ENCODE measurements at places on chromosomes 2 and 18. TPM values are rescaled to one million over a fixed set of nuclear protein-coding genes. Genes with fewer than 3 reads are reported as not detected.

DNA sequence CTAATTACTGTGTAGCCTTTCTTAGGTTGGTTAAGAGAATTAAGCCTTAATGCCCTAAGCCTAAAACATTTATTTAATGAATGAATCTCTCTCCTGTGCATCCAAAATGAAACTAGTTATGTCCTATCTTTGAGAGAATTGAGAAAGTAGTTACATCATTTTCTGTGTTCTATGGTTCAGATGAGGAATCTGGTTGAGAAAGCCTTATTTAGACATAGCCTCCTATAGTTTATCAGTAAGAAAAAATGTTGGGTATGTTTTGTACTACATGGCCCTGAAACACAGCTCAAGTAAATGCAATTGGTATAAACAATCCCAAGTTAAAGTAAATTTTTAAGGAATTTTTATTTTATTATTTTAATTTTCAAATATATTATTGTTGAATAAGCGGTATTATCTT, 25.9 kb upstream of the RAMP1 start:
- H3K27me3 ChIP-seq, result no peaks in the 10 kb centered on the region
- H3K27ac ChIP-seq, result no peak overlapping the region
- no peaks in the 10 kb centered on the region for H3K4me1 ChIP-seq
- no peak for DNase-seq
- no peak overlapping the region for H3K4me3 ChIP-seq

PSD4 gene
- 23.4 TPM for total RNA-seq

GRCh38 chr2:83595121-83595690, 863.9 kb downstream of the SUCLG1 start:
- H3K27ac ChIP-seq, result no peak overlapping the region
- no peaks in the 10 kb centered on the region for H3K4me1 ChIP-seq
- no peak for DNase-seq
- H3K27me3 ChIP-seq, result no peaks in the 10 kb centered on the region
- no peak overlapping the region for H3K4me3 ChIP-seq

EIF2AK2 gene
- 12.5 TPM for total RNA-seq

DNA sequence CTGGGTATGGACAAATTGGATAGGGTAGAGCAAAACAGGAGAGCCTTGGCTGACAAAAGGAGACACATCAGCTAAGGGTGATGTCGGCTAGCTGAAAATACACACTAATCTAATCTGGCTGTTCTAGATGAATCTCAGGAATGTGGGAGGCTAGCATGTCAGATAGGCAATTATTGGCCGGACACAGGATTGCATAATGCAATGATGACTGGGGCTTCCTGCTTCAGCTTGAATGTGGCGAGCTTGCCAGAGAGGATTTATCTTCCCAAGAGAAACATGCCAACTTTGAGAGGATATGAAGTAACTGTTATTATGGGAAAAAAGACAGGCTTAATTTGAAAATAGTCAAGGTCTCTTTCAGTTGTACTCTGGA, 102.4 kb downstream of the TRIB2 start:
- peaks cover 35% of the 10 kb centered on the region for H3K4me1 ChIP-seq
- H3K27me3 ChIP-seq, result no peaks in the 10 kb centered on the region
- no peaks in the 10 kb centered on the region for H3K36me3 ChIP-seq
- peak; percentile 88 for DNase-seq
- H3K27ac ChIP-seq, result peak overlapping the region; percentile 70
- H3K4me3 ChIP-seq, result peak overlapping the region; percentile 3

EPAS1 gene
- 210 TPM for total RNA-seq

SIX3 gene
- total RNA-seq, result not detected

DNA sequence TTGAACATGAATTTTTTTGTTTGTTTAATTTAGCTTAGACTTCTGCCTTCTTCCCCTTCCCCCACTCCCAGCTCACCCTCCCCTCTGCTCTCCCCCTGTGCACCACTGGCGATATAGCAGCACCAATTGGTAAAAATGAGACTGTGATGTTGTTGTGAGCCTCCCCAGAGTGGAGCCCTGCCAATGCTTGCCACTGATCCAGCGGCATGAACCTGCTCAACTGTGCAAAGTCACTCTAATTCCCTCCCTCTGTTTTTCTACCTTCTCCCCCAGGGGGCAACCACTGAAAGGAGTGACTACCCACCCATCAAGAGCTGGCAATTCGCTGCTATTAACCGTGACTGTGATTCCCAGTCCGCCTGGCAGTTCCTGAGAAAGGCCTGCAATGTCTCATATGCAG, 30.2 kb downstream of the KLHL14 start:
- no peaks in the 10 kb centered on the region for H3K27me3 ChIP-seq
- no peaks in the 10 kb centered on the region for H3K4me1 ChIP-seq
- no peaks in the 10 kb centered on the region for H3K36me3 ChIP-seq
- DNase-seq, result no peak
- H3K4me3 ChIP-seq, result no peak overlapping the region

- no peaks in the 10 kb centered on the region for H3K36me3 ChIP-seq
- DNase-seq, result no peak
- no peak overlapping the region for H3K4me3 ChIP-seq
Measured at GRCh38 chr2:200077838-200078237, 122.5 kb downstream of the MAIP1 start.

GRCh38 chr2:67702937-67703336, 305.8 kb downstream of the ETAA1 start:
- no peaks in the 10 kb centered on the region for H3K36me3 ChIP-seq
- H3K4me3 ChIP-seq, result no peak overlapping the region

- peaks cover 27% of the 10 kb centered on the region for H3K4me1 ChIP-seq
- peak; percentile 49 for DNase-seq
- H3K4me3 ChIP-seq, result no peak overlapping the region
- no peaks in the 10 kb centered on the region for H3K27me3 ChIP-seq
Measured at GRCh38 chr2:216339456-216340279, 32.6 kb downstream of the MARCHF4 start.

UPP2 gene
- total RNA-seq, result not detected

DNA sequence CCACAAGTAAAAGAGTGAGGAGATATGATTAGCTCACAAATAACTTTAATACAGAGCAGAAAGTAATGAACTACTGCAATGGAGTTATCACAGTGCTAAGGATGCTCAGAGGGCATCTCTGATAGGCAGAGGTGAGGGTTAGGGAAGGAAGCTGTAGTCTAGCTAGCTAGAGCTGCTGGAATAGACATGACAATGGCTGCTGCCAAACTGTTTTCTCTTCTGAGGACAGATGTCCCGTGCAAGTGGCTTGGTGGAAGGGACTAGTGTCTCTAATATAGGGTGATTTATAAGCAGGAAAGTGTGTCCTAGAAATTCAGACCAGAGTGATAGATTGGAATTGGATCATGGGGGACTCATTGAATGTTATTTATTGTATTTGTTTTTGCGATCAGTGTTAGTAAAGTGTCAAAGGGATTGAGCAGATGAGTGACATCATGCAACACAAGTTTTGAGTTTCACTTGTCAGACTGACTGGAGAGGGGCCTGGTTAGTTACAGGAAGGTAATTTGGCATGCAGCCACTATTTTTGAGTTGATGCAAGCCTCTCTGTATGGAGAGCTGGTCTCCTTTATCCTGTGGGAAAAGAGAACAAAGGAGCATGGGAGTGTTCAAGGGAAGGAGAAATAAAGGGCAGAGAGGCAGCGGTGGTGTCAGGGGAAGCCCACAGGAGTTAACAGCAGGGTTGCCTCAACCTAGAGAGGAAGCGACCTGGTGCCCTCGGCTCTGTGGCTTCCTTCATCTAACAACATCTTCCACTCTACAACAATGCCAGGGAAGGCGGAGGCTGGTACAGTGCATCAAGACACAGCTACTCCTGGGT, 1.9 kb downstream of the CTLA4 start:
- H3K27ac ChIP-seq, result no peak overlapping the region
- no peaks in the 10 kb centered on the region for H3K36me3 ChIP-seq
- H3K4me3 ChIP-seq, result no peak overlapping the region
- H3K4me1 ChIP-seq, result no peaks in the 10 kb centered on the region

- no peaks in the 10 kb centered on the region for H3K27me3 ChIP-seq
- H3K27ac ChIP-seq, result no peak overlapping the region
- H3K4me3 ChIP-seq, result no peak overlapping the region
- no peaks in the 10 kb centered on the region for H3K4me1 ChIP-seq
Measured at GRCh38 chr2:64941801-64942200, 47.4 kb upstream of the SLC1A4 start.

GRCh38 chr2:3409627-3410170, 30.2 kb downstream of the TRAPPC12 start:
- H3K4me3 ChIP-seq, result no peak overlapping the region
- no peaks in the 10 kb centered on the region for H3K27me3 ChIP-seq
- H3K27ac ChIP-seq, result no peak overlapping the region
- H3K4me1 ChIP-seq, result peaks cover 6% of the 10 kb centered on the region

ABCB11 gene
- total RNA-seq, result not detected

GRCh38 chr2:219495531-219496122, 3.1 kb upstream of the GMPPA start:
- peaks cover 41% of the 10 kb centered on the region for H3K27me3 ChIP-seq
- H3K4me1 ChIP-seq, result peaks cover 24% of the 10 kb centered on the region
- H3K4me3 ChIP-seq, result no peak overlapping the region
- DNase-seq, result peak; percentile 66
- no peaks in the 10 kb centered on the region for H3K36me3 ChIP-seq
- peak overlapping the region; percentile 72 for H3K27ac ChIP-seq

- no peak overlapping the region for H3K27ac ChIP-seq
- DNase-seq, result no peak
- H3K27me3 ChIP-seq, result no peaks in the 10 kb centered on the region
- H3K4me3 ChIP-seq, result no peak overlapping the region
Measured at GRCh38 chr18:37575646-37576045, 10.0 kb upstream of the CELF4 start.

VIL1 gene
- total RNA-seq, result not detected

COL4A4 gene
- 3.0 TPM for total RNA-seq

- DNase-seq, result no peak
- H3K36me3 ChIP-seq, result no peaks in the 10 kb centered on the region
- no peak overlapping the region for H3K4me3 ChIP-seq
Measured at GRCh38 chr18:35611518-35611917, 30.0 kb downstream of the GALNT1 start.

GRCh38 chr2:178082408-178083045, 9.9 kb upstream of the PDE11A start:
- H3K27me3 ChIP-seq, result no peaks in the 10 kb centered on the region
- H3K4me1 ChIP-seq, result no peaks in the 10 kb centered on the region
- no peak overlapping the region for H3K27ac ChIP-seq
- H3K36me3 ChIP-seq, result no peaks in the 10 kb centered on the region
- no peak for DNase-seq

PARD3B gene
- 10.0 TPM for total RNA-seq

Measured in heart left ventricle (tissue), 16 donors.